ENCODE measurements at places on chromosomes 11 and 22. TPM values are rescaled to one million over a fixed set of nuclear protein-coding genes. Genes with fewer than 3 reads are reported as not detected.

FKBP2 gene
- 101 TPM for polyA plus RNA-seq

MRE11 gene
- polyA plus RNA-seq = 15.5 TPM

KCNK4 gene
- not detected for polyA plus RNA-seq

CYTH4 gene
- polyA plus RNA-seq = 70.8 TPM

APOBEC3H gene
- 0.48 TPM for polyA plus RNA-seq

BDNF gene
- not detected for polyA plus RNA-seq

RFPL1 gene
- not detected for polyA plus RNA-seq

SAA1 gene
- polyA plus RNA-seq = not detected

SFI1 gene
- 15.5 TPM for polyA plus RNA-seq

SLC22A25 gene
- not detected for polyA plus RNA-seq

KRTAP5-5 gene
- polyA plus RNA-seq = not detected

MFRP gene
- not detected for polyA plus RNA-seq

CD44 gene
- polyA plus RNA-seq = 176 TPM

DRD2 gene
- polyA plus RNA-seq = not detected

OR51E2 gene
- polyA plus RNA-seq = not detected

CASP1 gene
- polyA plus RNA-seq = 75.2 TPM

ZC3H12C gene
- not detected for polyA plus RNA-seq

PAAF1 gene
- 16.8 TPM for polyA plus RNA-seq

TCN2 gene
- polyA plus RNA-seq = 0.48 TPM

ARHGAP20 gene
- 0.51 TPM for polyA plus RNA-seq

DCPS gene
- polyA plus RNA-seq = 76.9 TPM

ROBO4 gene
- polyA plus RNA-seq = not detected

SLC29A2 gene
- polyA plus RNA-seq = 3.0 TPM

CATSPERZ gene
- polyA plus RNA-seq = not detected

PYGM gene
- 2.0 TPM for polyA plus RNA-seq

CYP2D6 gene
- not detected for polyA plus RNA-seq

PLEKHA7 gene
- polyA plus RNA-seq = 0.15 TPM

TRIM48 gene
- not detected for polyA plus RNA-seq

OR5P2 gene
- not detected for polyA plus RNA-seq

POTEH gene
- 0.13 TPM for polyA plus RNA-seq

ANKK1 gene
- not detected for polyA plus RNA-seq

OR2AT4 gene
- not detected for polyA plus RNA-seq

AP5B1 gene
- 17.2 TPM for polyA plus RNA-seq

MS4A14 gene
- 1.1 TPM for polyA plus RNA-seq

KRTAP5-1 gene
- not detected for polyA plus RNA-seq

GAS2 gene
- polyA plus RNA-seq = 3.4 TPM

CLTCL1 gene
- polyA plus RNA-seq = 1.3 TPM

OR4D5 gene
- not detected for polyA plus RNA-seq

SLC22A8 gene
- polyA plus RNA-seq = not detected

PDGFB gene
- 0.24 TPM for polyA plus RNA-seq

DCHS1 gene
- 0.06 TPM for polyA plus RNA-seq

SLC17A6 gene
- polyA plus RNA-seq = not detected

KRTAP5-7 gene
- polyA plus RNA-seq = not detected

GRK3 gene
- polyA plus RNA-seq = 10.4 TPM

MS4A3 gene
- polyA plus RNA-seq = not detected

TIMP3 gene
- polyA plus RNA-seq = not detected

SOX6 gene
- not detected for polyA plus RNA-seq

TRIM77 gene
- not detected for polyA plus RNA-seq

SULT4A1 gene
- polyA plus RNA-seq = not detected

POU2AF2 gene
- polyA plus RNA-seq = not detected

MAPK8IP2 gene
- not detected for polyA plus RNA-seq

OR10A4 gene
- polyA plus RNA-seq = not detected

APOL4 gene
- not detected for polyA plus RNA-seq

DMC1 gene
- polyA plus RNA-seq = not detected

RHOD gene
- polyA plus RNA-seq = 0.54 TPM

OR51B6 gene
- not detected for polyA plus RNA-seq

MS4A15 gene
- not detected for polyA plus RNA-seq

MISFA gene
- polyA plus RNA-seq = 0.89 TPM

Data from IgD-negative memory B cell (primary cell).